Stimulated activated CD4-positive, alpha-beta T cell treated with anti-CD3 and anti-CD28 coated beads, Interleukin-1b, Interleukin-23, amount 100 ng/mL, for 1 hour (primary cell): ENCODE measurements at places on chromosomes 5 and 9.
A peak's percentile ranks its signal among the peaks of the same experiment; 100 is the strongest.

- DNase-seq = no peak
These were observed 85.5 kb downstream of the CAMSAP1 start for GRCh38 chr9:135821733-135822373.

GRCh38 chr5:107776922-107777740, 106.4 kb upstream of the EFNA5 start:
- no peak for DNase-seq

DNA sequence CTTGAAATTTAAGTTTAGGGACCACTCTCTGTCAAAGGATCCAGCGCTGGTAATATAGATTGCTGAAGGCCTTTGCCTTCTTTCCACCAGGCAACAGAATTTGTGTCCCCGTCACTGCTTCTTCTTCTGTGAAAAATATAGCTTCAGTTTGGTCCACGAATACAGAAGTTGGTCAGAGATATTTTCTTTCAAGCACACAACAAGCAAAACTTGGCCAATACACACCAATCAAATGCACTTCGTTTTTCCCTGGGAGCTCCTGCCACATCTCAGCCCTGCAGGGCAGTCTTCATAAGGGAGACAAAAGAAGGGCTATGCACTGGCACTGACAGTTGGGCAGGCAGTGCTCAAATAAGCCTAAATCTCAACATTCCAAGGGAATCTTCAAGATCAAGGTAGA, 22.9 kb downstream of the HAVCR2 start:
- DNase-seq = no peak

DNA sequence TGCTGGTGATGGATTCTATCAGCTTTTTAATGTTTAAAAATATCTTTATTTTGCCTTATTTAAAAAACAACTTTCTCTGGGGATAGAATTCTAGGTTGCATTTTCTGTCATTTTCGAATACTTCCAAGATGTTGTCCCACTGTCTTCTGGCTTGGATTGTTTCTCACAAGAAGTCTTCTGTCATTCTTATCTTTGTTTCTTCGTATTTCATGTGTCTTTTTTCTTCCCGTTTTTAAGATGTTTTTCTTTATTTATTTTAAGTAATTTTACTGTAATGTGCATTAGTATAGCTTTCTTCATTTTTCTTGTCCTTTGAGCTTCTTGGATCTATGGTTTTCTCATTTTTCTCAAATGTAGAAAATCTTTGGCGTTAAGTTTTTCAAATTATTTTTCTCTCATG, 19.1 kb downstream of the STX17 start:
- DNase-seq = no peak

DNA sequence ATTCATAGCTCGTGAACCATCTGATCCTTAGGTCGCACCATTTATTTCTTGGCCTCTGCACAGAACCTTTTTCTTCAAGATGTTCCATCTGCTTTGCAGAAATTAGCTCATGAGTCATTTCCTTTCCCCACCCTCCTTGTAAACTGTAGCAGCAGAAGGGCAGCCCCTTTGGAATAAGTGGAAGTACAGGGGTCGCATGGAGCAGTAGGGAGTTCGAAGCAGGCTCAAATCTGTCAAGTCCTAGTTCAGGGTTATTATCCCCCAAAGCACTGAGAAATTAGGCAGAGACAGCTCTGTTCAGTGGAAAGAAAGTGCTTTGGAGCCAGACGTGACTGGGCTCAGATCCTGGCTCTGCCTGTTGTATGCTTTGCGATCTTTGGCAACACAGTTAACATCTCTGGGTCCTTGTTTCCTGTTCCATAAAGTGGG, 84.2 kb downstream of the SGCD start:
- DNase-seq = no peak

DNA sequence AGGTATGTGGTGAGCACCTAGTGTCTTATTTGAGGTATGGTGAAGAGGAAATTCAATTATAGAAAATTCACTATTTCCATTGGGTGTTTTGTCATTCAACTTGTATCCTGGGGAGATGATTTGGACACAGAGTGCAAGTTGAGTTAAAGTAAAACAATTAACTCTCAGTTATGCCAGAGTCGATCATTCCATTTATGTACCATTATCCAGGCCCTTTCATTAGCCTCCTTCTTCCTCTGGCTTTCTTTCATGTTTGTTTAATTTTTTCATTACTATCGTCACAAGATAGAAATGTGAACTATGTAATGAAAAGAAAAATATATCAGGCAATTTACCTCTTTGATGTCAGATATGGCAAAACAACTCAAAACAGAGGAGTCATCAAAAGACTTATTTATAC, 1347.2 kb upstream of the NUDT12 start:
- DNase-seq = no peak

- DNase-seq = no peak
These were observed 8.4 kb downstream of the PTGES2 start for GRCh38 chr9:128118971-128119665.

GRCh38 chr5:65895891-65896290, 30.5 kb upstream of the ERBIN start:
- no peak for DNase-seq

DNA sequence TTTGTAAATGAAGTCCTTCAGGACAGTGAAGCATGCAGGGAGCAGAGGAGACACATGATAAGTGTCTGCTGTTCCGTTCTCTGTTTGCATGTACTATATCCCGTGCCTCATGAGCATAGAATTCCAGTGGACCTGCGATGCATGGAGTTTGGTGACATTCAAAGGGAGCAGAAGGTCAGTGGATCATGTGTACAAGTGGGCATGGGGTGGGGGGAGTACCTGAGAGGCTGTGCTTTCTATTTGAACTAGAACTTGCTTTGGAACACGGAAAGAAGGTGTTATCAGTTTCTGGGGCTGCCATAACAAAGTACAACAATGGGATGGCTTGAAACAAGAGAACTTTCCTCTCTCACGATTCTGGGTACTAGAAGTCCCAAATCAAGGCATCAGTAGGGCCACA, 5.1 kb upstream of the CCNJL start:
- no peak for DNase-seq

- DNase-seq = no peak
These were observed 239.5 kb downstream of the MCTP1 start for GRCh38 chr5:95045181-95045965.

DNA sequence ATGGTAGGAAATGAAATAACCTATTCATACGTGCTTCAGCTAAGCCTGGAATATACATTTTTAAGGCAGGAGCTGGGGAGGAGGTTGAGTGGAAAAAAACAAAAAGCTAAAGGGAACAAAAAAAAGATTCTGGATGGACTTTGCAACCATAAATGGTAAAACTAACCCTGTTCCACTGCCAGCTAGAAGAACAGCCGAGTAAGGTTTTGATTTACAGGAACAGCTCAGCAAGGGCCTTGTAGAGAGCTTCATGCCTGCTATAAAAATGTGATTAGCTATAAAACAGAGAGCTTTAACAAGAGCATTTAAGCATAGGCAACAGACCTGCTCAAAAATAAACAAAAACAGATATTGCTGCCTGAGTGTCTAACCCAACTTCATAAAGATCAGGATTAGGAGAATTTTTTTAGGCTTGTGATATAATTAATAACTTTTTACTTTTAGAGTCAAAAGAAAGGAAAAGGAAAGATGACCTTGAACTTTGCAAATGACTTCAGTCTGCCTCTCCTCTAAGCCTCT, 194.8 kb downstream of the FBXL7 start:
- no peak for DNase-seq

- DNase-seq = no peak
These were observed 143.7 kb downstream of the ACER2 start for GRCh38 chr9:19552282-19553105.

- DNase-seq = no peak
These were observed 39.5 kb downstream of the LARP1 start for GRCh38 chr5:154794525-154795234.

GRCh38 chr5:93252165-93252564, 328.9 kb downstream of the NR2F1-AS1 start:
- no peak for DNase-seq

- no peak for DNase-seq
These were observed 4.3 kb downstream of the HAND1 start for GRCh38 chr5:154473581-154474283.

- no peak for DNase-seq
These were observed 122.8 kb downstream of the KCNIP1 start for GRCh38 chr5:170626507-170627150.

- no peak for DNase-seq
These were observed 94.7 kb downstream of the EBF1 start for GRCh38 chr5:159005062-159005461.

DNA sequence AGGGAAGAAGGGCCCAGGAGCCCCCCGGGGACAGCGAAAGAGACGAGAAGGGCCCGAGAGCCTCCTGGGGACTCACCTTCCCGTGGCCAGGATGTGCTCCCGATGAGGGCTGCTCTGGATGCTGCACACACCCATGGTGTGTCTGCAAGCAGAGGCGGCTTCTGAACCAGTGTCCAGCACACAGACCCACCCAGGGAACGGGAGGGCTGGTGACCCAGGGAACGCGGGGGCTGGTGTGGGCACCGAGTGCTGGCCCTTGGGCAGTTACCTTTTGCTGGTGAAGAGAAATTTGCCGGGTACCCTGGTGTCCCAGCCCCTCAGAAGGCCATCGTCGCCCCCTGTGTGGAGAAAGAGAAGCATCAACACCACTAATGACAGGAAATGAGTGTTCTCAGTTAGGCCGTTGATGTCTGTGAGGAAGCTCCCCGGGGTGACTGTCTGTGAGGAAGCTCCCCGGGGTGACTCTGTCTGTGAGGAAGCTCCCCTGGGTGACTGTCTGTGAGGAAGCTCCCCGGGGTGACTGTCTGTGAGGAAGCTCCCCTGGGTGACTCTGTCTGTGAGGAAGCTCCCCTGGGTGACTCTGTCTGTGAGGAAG, 13.2 kb downstream of the MRPL41 start:
- no peak for DNase-seq

DNA sequence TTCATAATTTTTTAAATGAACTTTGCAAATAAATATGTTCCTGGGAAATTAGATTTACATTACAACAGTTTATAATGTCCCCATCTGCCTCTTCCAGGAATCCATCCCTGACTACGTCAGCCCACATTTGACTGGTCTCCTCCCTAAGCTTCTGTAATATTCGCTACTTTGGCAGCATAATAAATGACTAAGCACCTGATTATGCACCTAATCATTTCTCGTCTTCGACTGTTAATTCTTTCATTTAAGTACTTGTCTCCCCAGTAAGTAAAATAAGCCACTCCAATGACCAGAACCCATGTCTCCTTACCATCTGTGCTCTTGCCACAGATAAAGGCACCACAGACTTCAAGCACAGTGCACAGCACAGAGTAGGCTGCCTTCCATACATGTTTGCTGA, 122.7 kb downstream of the DENND1A start:
- DNase-seq = no peak

DNA sequence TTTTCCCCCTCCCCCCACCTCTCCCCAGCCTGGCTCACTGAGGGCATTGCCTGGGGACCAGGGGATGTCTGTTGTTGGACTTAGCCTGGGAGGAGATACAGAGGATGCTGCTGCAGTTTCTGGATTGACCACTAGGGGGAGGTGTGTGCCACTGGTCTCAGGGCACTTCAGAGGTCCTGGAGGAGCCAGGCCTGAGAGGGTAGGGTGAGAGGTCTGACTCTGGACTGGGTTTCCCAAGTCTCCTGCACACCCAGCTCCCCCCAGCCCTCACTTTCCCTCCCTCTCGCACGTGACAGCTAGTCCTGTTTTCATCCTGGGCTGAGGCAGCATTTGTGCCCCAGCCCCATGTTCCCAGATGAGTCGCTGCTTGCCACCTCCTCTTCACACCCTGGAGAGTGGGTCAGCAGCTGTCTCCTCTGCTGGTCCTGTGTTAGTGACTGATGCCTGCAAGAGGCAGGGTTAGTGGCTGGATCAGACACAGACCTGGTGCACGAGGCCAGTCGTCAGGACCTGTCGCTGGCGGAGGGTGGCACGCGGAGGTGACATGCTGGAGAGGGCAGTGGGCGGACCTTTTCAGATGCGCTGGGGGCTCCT, 4.4 kb downstream of the IL3 start:
- peak; percentile 59 for DNase-seq
